BJ (cell line): ENCODE measurements at places on chromosomes 7 and 10. TPM values are rescaled to one million over a fixed set of nuclear protein-coding genes. Genes with fewer than 3 reads are reported as not detected.

- DNase-seq, result no peak
Measured at GRCh38 chr10:13632884-13633440, 46.2 kb downstream of the PRPF18 start.

DNA sequence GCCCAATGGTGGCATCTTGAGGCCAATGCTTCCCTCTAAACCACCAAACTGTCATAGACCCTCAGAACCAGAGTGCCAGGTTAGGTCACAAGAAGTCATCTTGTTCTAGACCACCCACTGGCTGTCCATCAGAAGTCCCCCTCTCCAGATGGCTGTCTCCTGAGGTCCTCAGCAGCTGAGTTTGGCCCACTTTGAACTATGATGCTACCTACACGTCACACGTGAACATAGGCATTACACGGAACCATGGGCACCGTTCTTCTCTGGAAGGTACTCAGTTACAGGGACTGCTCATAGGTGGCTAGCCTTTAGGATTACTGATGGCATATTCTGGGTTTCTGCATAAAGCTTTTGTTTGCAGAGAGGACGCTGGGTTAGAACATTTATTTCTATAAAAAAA is 166.4 kb downstream of the ADAM12 start:
- DNase-seq, result no peak

DNA sequence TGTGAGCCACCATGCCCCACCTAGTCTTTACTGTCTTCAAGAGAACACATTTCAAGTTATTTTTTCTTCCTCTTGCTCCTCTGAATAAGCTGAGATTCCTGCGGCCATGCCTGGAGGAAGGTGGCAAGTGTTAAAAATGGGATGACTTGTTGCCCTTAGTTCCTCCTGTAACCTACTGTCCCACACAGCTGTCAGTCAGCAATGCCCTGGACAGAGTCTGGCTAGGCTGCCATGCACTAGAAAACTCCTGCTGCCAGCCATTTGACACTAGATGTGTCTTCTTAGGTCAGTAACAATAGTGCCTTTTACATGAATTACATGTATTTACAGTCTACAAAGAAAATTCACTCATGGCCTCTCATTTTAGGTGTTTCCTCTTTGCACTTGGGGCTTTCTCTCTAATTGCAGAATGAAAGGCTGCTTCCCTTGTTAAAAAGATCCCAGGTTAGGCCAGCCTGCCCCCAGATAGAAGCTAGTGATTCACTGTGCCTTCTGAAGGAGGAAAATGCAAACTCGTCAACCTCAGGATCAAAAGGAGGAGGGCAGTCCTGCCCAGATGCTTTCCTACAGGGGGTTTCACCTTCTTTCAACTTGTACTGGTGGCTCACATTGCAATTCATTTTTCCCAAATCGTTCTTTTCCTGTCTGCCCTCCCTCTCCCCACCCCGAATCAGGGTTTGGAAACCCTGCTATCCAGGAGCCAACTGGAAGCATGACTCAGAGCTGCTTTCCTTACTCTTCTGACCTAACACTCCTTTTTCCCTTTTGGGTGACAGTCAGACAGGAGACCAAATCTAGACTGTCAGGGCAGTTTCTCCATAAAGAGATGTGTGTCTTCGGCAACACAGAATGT is 136.6 kb downstream of the SPAG6 start:
- no peak for DNase-seq

DNA sequence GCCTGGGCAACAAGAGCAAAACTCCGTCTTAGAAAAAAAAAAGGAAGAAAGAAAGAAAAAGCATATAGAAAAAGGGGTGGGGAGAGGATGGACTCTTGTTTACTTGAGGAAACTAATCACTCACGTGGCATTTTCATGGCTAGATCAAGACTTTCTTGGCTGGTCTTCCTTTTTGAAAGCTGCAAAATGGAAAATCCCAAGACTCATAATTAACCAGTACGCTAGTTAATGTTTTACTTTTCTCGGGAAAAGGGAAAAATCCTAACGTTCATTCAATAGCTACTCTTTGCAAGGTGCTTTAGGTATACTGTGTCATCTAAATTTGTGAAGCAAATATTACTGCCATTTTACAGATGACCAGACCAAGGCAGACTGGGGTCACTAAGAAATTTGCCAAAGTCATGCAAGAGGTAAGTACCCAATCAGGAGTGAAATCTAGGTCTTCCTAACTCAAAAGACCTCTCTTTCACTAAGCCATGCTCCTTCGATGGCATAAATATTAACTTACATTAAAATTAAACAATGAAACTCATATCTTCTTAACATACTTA is 24.4 kb downstream of the NAPEPLD start:
- no peak for DNase-seq

DNA sequence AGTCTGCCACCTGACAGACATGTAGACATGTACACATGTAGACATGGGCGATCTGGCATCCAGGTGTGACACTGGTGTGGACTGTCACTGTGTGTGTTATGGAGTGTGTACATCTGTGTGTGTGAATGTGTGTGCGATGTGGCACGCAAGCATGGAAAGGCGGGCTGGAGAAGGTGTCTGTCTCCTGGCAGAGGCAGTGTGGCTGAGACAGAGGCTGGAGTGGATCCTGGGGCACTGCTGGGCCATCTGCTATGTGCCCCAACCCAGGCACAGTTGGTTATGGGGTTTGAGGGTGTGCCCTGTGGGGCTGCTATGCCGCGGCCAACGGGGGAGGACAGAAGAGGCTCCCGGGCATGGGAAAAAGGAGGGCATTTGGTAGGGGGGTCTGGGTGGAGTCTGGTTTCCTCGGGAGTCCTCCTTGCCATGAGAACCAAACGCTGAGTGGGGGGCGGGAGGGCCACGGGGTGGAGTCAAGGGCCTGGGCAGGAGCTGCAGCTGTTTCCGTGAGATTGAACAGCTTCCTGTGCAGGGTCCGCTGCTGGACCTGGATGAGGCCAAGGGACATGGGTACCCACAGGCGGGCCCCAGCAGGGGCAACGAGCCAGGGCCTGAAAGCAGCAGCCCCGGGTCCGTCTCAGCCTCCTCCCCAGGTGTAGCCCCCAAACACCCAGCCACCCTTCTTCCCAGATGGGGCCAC is 1.3 kb downstream of the ELN start:
- DNase-seq, result no peak

DNA sequence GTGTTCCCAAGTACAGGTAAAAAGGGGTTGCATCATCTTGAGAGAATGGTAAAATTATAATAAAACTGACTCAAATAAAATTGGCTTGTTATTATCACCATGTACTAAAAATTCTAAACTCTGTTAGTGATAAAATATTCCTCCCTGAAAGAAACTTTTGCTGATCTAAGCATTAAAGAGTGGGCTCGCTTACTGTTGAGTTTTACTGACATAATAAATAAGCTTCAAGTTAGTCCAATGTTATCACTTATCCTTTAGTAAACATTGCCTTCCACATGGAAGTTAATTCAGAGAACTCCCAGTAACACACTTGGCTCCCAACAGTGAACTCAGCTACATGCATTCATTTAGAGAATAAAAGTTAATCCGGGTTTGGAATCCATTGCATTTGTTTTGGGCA is 456.4 kb downstream of the PLXDC2 start:
- DNase-seq, result no peak

GRCh38 chr10:87596351-87596750 is 63.3 kb upstream of the PAPSS2 start:
- no peak for DNase-seq

DNA sequence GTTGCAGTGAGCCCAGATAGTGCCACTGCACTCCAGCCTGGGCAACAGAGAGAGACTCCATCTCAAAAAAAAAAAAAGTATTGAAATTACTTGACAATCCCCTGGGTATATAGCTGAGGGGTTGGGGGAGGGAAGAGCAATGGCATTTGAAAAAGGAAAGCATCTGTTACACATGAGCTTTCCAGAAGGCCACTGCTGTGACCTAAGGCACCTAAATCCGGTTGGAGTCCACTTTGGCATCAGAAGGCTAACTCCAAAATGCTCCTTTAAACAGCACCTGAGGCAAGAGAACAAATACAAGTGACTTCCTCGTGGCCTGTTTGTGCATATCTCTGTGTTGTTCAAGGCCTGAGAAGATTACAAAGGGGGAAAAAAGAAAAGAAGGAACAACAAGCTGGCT is 74.8 kb upstream of the PALS2 start:
- DNase-seq, result no peak

DNA sequence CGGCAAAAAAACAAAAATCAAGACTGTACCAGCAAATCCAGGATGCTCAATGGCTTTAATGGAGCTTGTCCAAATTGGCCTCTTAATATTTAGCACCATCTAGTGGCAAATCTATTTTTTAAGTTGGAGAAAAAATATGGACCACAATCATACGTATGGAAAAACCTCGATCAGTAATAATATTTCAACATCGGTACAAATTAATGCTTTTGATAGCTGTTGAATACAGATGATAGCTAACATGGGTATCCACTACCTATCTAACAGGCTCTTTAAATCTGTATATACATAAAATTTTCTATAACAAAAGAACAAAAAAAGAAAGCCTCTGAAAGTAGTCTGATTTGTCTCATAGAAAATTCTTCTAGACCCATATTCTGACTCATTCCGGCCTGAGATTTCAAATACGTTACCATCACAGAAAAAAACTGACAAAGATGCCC is 29.2 kb downstream of the COA1 start:
- DNase-seq, result no peak

DNA sequence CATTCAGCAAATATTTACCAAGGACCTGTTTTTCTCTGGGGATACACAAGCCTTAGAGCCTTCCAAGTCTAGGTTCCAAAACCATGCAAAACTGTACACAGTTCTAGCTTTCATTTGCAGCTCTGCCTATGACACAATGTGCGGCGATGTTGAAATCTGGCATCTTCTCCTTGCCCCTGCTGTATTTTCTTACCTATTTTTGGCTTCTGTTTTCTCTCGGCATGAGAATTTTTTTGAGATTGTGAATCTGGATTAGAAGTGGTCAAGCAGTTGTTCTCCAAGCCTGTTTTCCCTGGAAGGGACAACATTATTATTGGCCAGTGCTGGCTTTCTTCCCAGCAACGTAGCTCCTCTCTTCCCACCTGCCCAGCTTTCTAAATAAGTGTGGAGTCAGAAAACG is 176.3 kb downstream of the CREB5 start:
- no peak for DNase-seq

- DNase-seq, result no peak
Measured at GRCh38 chr7:28643188-28643569, 230.9 kb downstream of the CREB5 start.

DNA sequence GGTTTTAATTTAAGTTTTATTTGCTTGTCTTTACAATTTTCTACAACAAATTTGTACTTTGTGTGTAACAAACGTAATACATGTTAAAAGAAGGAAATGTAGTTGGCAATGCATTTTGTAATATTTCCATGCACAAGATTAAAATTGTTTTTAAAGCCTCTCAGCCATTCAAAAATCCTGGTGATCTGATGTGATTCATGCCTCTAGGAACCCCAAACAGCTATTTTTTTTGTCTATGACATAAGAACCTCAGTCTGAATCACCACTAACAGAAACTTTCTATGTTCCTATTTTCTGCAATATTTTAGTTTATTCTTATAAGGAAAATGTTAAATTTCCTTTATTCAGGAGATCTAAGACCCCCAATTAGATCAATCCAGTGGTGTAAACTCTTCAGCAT is 183.1 kb upstream of the YAE1 start:
- DNase-seq, result no peak

- DNase-seq, result no peak
Measured at GRCh38 chr10:101763141-101763846, 12.6 kb downstream of the FGF8 start.

GRCh38 chr7:123935436-123936381 is 10.7 kb downstream of the SPAM1 start:
- no peak for DNase-seq

GRCh38 chr7:70660154-70660818 is 471.7 kb upstream of the GALNT17 start:
- DNase-seq, result no peak

DNA sequence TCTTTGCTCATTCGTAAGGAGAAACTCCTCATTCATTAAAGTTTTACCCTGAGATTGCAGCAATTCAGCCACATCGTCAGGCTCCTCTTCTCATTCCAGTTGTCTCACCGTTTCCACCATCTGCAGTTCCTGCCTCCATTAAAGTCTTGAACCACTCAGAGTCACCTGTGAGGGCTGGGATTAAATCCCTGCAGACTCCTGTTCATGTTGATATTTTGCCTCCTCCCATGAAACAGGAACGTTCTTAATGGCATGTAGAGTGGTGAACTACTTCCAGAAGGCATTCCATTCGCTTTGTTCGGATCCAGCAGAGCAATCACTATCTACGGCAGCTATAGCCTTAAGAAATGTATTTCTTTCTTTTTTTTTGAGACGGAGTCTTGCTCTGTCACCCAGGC is 96.5 kb upstream of the FAM20C start:
- DNase-seq, result no peak

GRCh38 chr10:58994226-58995057 is 182.0 kb upstream of the PHYHIPL start:
- no peak for DNase-seq

DNA sequence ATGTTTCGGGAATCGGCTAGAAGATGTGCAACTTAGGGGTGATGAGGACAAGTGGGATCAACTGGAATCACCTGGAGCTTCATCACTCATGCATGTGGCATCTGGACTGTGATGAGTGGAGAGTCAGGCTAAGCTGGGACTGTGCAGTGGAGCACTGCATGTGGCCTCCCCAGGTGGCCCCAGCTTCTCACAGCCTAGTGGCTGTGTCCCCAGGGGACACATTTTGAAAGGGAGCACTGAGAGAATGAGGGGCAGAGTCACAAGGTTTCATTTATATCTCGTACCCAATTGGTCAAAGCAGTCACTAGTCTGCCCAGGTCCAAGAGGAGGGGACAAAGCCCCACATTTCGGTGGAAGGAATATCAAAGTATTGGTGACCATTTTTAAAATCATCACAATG is 54.8 kb upstream of the TCF7L2 start:
- DNase-seq, result no peak

DNA sequence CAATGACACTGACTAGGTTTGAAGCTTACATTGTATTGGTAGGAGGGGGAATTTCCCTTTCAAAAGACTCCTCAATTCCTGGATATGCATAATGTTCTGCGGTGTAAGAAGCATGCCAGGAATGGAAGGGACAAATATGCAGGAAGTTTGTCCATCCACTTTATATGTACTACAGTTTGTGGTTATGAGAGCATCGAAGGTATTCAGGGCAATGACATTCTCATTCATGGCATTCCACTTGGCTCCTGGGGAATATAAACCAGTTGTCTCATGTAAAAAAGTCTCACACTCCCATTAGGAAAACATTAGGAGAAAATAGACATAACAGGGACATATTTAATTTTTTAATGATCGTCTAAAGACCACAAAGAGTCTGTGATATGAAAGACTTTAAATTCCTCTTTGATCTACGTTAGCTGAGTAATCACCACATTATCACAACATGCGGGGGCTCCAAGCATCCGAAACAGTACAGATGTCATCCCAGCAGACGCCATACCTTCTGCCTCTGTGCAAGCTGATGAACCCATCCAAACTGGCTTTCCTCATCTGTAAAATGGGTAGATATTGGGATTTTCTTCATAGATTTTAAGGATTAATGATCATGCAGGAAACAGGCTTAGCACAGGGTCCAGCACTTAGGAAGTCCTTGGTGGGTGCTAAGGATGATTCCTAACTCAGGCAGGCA is 675.3 kb downstream of the INHBA start:
- peak; percentile 97 for DNase-seq

Gene DENND2A
- polyA plus RNA-seq, result 2.9 and 3.3 TPM in 2 replicates

Gene VGF
- polyA plus RNA-seq, result 0.04 TPM in 1 of 2 replicates, not detected in the other

Gene PLCE1
- polyA plus RNA-seq, result 3.3 and 3.7 TPM in 2 replicates

Gene ZPBP
- polyA plus RNA-seq, result not detected in 2 replicates

Gene PON1
- not detected in 2 replicates for polyA plus RNA-seq

Gene AGBL3
- polyA plus RNA-seq, result 0.32 and 0.80 TPM in 2 replicates

Gene TDRD1
- 0.01 TPM in 1 of 2 replicates, not detected in the other for polyA plus RNA-seq

Gene ZNF727
- polyA plus RNA-seq, result not detected in 2 replicates

Gene TAS2R60
- not detected in 2 replicates for polyA plus RNA-seq

Gene SLC39A12
- polyA plus RNA-seq, result not detected in 2 replicates

Gene USP6NL
- polyA plus RNA-seq, result 7.7 and 9.2 TPM in 2 replicates

Gene TES
- 93.2 and 108 TPM in 2 replicates for polyA plus RNA-seq
